CD4-positive, alpha-beta T cell treated with Interleukin-15 for 1 hour (primary cell): ENCODE measurements at places on chromosomes 16 and 17.

DNA sequence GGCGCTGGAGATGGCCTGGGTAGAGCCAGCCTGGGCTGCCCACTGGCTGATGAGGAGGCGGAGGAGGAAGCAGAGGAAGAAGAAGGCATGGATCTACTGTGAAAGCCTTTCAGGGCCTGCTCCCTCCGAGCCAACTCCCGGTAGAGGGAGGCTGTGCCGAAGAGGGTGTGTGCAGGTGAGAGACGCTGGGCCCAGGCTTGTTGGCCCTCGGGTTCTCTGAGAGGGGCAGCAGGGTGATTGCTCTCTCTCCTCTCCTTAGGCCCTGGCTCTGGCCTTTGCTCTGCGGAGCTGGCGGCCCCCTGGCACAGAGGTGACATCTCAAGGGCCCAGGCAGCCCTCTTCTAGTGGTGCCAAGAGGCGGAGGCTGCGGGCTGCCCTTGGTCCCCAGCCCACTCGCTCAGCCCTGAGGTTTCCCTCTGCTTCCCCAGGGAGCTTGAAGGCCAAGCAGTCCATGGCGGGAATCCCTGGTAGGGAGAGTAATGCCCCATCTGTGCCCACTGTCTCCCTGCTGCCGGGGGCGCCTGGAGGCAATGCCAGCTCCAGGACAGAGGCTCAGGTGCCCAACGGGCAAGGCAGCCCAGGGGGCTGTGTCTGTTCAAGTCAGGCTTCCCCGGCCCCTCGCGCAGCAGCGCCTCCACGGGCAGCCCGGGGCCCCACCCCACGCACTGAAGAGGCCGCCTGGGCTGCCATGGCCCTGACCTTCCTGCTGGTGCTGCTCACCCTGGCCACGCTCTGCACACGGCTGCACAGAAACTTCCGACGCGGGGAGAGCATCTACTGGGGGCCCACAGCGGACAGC, 3.6 kb downstream of the TP53I13 start:
- DNase-seq, result peak; percentile 14

GRCh38 chr16:78654929-78655328, 555.5 kb downstream of the WWOX start:
- DNase-seq, result no peak

GRCh38 chr16:4501071-4501478, 24.9 kb downstream of the HMOX2 start:
- DNase-seq, result no peak

DNA sequence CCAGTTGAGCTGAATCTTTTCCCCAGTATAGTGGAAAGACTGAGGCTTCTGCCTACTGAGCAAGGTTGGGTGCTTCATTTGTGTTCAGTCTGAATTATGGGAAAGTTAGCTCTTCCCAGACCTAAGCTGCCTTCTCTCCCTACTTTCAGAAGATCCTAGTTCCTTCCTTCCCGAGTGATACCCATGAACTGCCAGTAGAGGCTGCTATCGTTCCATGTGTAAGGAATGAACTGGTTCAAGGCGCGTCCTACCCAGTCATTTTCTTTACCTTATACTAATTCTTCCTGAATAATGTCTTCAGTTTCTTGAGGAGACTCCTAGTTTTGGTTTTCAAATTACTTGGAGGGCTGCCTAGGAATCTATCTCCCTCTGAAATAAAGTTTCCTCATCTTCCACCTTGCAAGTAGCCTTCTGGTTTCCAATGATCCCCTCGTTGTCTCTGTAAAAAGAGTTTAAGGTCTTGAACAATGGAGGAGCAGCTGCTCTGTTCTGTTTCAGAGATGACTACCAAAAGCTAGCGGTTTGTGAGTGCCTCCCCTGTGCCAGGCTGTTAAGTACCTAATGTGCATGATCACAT, 934 bp upstream of the AOC2 start:
- DNase-seq, result no peak

GRCh38 chr16:72838951-72839350, 209.0 kb downstream of the ZFHX3 start:
- no peak for DNase-seq

DNA sequence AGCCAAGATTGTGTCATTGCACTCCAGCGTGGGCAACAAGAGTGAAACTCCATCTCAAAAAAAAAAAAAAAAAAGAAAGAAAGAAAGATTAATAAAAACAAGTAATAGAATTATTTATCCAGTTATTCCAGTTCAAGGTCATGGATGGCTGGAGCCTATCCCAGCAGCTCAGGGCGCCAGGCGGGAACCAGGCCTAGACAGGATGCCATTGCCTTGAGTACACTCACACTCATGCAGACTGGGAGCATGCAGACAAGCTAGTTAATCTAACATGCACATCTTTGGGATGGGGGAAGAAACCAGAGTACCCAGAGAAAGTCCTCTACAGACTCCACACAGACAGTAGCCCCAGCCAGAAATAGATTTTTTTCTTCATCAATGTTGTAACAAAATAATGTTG, 17.9 kb downstream of the PDP2 start:
- no peak for DNase-seq

DNA sequence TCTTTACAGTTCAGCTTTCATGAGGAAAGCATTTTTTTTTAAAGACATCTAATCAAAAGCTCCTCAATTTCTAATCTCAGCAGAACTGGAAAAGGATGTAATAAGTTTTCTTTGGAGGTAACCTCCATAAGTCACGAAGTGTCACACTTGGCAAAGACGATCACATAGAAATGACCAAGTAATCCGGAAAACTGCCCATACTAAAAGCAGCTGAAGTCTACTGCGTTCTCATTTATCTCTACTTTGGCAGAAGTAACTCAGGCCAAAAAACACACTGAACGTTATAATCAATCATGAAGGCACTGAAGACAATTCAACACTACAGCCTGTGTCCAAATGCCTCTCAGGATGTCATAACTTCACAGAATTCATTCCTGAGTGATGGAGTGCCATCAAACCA, 39.8 kb downstream of the ERN1 start:
- DNase-seq, result no peak

GRCh38 chr17:39663688-39664580, 1.2 kb upstream of the TCAP start:
- DNase-seq, result no peak

GRCh38 chr16:82059983-82060421, 24.9 kb downstream of the HSD17B2 start:
- no peak for DNase-seq

DNA sequence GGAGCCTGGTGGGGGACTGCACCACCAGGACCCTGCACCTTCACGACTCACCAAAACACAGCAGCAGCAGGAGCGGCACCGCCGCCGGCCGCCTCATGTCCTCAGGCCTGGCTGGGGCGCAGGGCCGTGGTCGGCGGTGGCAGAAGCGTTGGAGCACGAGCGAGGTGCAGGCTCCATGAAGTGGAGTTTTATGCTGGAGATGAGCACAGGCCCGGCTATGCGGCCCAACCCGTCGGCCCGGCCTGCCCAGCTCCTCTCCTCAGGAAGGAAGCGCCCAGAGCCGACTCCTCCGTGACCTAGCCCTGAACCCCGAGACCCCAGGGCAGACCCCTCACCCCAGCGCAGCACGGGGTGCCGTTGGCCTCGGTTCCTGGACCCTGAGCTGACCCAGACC, at the start of gene PRSS27:
PRSS27 (minus strand) TSS at position 161 of the 394 bp plus-strand sequence; CDS start at position 97, 64 bp downstream.
- DNase-seq, result no peak

DNA sequence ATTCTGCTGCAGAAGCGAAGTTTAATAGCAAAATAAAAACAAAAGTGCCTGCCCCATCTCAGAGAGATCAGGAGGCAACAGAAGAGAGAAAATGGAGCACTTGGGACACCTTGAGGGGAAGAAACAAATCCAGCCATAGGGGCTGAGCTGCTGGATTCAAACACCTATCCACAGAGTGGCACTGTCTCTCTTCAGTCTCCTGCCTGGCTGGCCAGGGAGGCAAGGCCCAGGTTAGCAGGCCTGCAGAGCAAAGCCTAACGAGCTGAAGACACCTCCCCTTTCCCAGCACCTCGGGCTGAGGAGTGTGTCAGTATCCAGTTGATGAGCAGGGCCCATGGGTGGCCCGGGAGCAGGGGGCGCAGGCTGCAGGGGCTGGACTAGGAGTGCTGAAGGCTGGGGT, 8.8 kb upstream of the KRT31 start:
- no peak for DNase-seq

DNA sequence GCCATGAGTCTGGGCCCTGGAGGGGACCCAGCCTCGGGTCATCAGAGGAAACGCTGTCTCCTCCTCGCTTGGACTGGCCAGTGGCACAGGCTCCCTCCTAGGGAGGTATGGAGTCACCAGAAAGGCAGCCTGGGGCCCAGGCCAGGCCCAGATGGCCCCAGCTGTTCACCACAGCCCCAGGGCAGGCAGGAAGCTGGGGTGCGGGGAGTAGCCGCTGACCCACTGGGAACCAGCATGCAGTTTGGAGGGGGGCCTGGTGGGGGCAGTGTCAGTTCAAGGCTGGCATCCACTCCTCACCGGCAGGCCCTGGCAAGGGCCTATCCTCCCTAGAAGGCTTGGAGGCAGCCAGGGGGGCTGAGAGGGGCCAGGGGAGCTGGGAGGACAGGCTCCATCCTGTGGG, 48.8 kb downstream of the SDK2 start:
- no peak for DNase-seq

DNA sequence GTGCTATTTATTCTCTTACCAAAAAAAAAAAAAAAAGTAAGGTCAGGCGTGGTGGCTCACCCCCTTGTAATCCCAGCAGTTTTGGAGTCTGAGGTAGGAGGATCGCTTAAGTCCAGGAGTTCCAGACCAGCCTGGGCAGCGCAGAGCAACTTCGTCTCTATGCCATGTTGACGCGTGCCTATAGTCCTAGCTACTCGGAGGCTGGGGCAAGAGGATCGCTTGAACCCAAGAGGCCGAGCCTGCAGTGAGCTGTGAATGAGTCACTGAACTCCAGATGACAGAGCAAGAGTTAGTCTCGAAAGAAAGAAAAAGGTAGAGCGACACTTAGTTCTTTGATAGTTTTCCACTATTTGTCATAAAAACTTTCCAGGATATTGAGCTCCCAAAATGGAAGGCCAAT, 1.4 kb upstream of the TENT4B start:
- DNase-seq, result no peak

- no peak for DNase-seq
Measured at GRCh38 chr17:68385490-68386215, 71.6 kb downstream of the WIPI1 start.

DNA sequence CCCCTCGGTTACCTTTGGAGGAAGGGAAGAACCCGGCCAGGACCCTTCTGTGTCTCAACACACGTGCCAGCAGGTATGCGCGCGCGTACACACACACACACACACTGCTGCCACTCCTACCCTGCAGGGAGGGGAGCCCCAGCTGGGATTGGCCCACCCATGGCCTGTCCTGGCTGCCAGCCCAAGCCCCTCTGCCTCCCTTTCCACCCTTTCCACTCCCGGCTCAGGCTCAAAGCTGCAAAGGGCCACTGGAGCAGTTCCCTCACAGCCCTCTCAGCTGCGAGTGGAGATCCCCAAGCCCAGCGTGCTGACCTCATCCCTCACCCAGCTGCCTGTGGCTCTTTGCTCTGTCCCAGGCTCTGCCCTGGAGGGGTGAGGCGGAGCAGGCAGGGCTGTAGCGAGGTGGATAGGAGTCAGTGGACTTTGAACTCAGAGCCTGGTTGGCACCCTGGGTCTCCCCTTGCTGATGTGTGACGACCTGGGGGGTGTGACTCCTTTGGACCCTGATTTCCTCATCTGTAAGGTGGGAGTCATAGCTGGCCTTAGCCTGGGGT, 14.5 kb downstream of the KIF19 start:
- DNase-seq, result no peak

DNA sequence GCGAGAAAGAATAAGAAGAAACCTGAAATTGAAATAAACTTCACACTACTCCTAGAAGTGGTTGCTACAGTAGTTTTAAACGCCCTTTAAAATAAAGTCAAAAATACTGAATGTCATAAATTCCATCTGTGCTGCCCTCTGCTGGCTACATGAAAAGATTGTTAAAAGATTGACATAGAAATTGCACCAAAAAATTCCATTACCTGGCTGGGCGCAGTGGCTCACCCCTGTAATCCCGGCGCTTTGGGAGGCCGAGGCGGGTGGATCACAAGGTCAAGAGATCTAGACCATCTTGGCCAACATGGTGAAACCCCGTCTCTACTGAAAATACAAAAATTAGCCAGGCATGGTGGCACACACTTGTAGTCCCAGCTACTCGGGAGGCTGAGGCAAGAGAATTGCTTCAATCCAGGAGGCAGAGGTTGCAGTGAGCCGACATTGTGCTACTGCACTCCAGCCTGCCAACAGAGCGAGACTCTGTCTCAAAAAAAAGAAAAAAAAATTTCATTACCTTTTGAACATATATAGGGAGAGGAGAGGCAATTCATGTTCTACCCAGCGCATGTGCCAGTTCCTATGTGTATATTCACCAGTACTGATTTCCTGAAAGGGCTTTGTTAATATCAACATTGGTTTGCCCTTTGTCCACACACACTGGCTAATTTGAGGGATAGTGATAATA, 36.5 kb downstream of the CYTH1 start:
- no peak for DNase-seq

DNA sequence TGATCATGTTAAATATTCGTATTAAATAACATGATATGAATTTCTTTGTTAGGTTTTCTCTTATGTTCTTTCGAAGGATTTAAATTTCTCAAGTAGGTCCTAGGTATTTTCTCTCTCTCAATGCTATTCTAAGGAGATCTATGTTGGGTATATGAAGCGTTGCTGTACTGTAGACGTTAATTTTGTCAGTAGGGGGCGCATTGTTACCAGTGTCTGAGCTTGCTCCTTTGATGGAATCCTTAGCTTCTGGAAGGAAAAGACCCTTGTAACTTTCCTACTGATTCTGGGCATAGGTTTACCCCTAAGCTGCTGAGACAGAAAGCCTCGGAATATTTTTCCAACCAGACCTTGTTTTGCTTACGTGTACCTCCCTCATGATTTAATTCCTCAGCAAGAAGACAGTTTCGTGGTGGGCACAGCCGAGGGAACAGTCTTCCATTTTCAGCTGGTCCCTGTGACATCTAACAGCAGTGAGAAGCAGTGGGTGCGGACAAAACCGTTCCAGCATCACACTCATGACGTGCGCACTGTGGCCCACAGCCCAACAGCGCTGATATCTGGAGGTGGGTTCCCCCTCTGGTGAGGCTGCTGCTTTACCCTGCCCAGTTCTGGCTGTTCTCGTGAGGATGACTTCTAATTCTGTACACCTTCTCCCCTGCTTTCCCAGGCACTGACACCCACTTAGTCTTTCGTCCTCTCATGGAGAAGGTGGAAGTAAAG, 17.9 kb downstream of the UTP4 start:
- peak; percentile 23 for DNase-seq

GRCh38 chr17:70796757-70797156, 627.4 kb downstream of the KCNJ2 start:
- no peak for DNase-seq

GRCh38 chr17:40112718-40113109, 9.1 kb upstream of the MSL1 start:
- DNase-seq, result no peak

DNA sequence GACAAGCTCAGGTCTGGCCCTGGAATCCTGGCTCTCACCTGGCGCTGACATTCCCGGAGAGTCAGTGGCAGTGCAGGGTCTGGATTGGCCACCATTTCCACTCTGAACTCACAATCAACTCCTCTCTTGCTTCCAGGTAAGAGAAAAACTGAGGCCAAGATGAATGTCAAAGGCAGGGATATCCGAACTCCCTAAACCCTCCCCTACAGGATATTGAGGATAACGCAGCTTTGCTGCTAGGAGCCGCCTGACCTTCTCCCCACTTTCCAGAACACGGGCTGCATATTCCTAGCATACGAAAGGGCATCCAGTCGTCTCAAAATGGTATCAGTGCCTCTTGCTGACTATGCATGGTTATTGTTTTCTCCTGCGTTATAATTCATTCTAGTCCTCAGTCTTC, 473.4 kb downstream of the SOX9 start:
- no peak for DNase-seq

GRCh38 chr16:48173889-48174288, 18.1 kb upstream of the ABCC12 start:
- no peak for DNase-seq
